Vagina (tissue), 2 donors: ENCODE measurements at places on chromosomes 13 and 19. TPM values are rescaled to one million over a fixed set of nuclear protein-coding genes. Genes with fewer than 3 reads are reported as not detected.

GRCh38 chr19:19110410-19111135 is 27.7 kb downstream of the TMEM161A start:
- no peak for DNase-seq

The CD33 gene
- total RNA-seq, result 5.6 TPM

The ZNF793 gene
- 3.7 TPM for total RNA-seq

DNA sequence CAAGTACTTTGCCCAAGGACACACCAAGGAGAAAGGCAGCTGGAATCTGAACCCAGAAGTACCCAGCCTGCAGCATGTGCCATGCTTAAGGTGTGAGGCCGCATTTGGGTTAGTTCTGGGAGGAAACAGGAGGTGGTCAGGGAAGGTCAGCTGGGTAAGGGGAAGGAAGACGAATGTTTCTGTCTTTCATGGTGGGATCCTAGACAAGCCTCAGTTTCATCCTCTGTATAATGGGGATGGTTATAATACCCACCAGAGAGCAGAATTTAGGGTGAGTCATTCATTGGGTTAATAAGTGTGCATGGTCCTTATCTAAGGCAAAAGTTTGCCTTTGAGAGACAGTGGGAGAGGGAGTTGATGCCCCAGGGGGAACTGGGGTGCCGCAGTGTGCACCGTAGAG is 3.6 kb downstream of the CCDC61 start:
- DNase-seq, result no peak

The CEACAM20 gene
- total RNA-seq, result not detected

GRCh38 chr13:22047082-22047784 is 376.4 kb downstream of the FGF9 start:
- no peak for DNase-seq

DNA sequence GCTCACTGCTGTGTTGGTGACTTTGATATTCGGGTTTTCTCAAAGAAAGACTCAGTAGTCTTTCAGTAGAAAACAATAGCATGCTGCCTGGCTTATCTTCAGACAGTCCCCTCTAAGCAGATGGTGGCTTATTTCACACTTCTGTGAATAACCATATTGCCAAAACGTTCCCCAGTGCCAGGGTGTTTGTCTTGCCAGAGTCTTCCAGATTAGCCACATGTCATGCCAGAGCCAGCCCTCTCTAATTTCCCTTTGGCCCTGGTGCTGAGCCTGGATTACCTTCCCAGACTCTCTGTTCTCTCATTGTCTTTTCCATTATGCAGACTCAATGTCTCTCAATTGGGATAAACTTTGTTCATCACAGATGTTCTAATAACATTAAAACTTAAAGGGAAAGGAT is 488.0 kb upstream of the ATXN8OS start:
- DNase-seq, result no peak

GRCh38 chr19:6340493-6341201 is 7.2 kb upstream of the ACER1 start:
- DNase-seq, result no peak

The HIPK4 gene
- 0.74 TPM for total RNA-seq

The CLEC4M gene
- not detected for total RNA-seq

DNA sequence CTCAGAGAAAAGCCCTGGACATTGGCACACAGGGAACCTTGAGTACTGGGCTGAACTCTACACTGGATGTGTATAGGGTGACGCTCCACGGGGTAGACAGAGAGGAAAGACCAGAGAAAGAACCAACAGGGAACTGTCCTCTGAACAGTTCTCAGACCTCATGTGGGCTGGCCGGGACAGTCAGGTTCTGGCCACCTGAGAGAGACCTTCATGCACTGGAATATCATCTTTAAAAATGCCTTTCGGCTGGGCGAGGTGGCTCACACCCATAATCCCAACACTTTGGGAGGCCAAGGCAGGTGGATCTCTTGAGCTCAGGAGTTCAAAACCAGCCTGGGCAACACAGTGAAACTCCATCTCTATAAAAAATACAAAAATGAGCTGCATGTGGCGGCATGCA is 143.8 kb upstream of the GJB6 start:
- no peak for DNase-seq

GRCh38 chr13:49185264-49185663 is 34.9 kb upstream of the MLNR start:
- no peak for DNase-seq

The RFPL4AL1 gene
- total RNA-seq, result not detected

DNA sequence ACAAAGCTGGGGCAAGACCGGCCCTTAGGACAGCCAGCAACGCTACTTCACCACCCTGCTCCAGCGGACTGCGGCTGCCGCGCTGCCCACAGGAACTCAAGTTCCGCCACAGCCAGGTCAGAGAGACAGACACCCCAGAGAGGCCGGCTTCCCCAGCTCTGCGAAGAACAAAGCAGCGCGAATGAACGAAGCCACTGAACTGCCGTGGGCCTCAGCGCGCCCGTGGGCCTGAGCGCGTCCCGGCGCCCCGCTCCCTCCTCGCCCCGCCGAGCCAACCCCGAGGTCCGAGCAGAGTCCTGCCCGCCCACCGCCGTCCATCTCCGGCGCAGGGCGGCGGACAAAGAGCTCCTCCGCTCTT is 158.4 kb downstream of the RNF17 start:
- no peak for DNase-seq

The FCGBP gene
- total RNA-seq, result 31.7 TPM

DNA sequence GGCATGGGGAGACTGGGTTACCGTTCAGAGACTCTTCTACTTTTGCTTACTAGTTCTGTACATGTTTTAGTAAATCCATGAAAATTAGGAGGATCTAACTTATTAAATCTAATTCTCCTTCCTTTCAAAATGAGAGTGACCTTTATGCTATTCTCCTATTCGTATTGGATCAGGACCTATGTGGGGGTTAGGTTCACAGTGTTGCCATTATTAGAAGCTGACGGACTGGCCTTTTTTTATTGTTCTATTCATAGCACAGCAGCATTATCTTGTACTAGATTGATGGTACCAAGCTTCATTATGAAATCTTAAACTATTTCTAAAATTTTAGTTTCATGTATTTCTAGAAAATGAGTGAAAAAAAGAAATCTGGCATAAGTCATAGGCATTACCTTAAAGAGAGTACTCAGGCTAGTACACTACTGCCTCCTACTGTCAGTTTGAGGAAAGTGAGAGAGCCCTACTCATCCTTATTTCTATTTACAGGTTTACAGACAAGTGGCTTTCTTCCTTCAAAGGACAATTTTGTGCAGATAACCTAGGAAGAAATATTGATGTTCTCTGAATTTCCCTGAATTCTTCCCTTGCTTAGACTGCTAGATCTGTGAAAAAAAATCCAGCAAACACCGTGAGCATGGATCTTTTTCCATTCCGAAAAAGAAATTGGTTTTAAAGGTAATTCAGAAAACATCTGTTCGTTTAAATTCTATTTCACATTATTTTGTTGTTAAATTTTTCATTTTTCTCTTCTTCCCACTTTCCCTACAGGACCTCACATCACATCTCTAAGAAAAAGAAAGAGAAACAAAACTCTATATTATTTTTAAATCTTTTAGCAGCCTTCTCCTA is 485.5 kb downstream of the DIAPH3 start:
- DNase-seq, result no peak

GRCh38 chr19:33157906-33158305 is 26.0 kb downstream of the WDR88 start:
- DNase-seq, result no peak

- no peak for DNase-seq
Observed at GRCh38 chr19:39410831-39411080, 1.7 kb upstream of the PLEKHG2 start.

- DNase-seq, result no peak
Observed at GRCh38 chr13:107809125-107809524, 406.2 kb downstream of the LIG4 start.

GRCh38 chr19:43616954-43617353 is 2.5 kb downstream of the ZNF428 start:
- DNase-seq, result no peak

The DAPK3 gene
- 62.4 TPM for total RNA-seq

- no peak for DNase-seq
Observed at GRCh38 chr19:4742723-4743646, 19.3 kb upstream of the DPP9 start.

- no peak for DNase-seq
Observed at GRCh38 chr19:50725218-50725910, 2.2 kb downstream of the CLEC11A start.

- no peak for DNase-seq
Observed at GRCh38 chr13:40666045-40666932, at the start of gene FOXO1. Gene FOXO1, minus strand, starts transcription at chr13:40666641. Its CDS starts 429 bp downstream, at chr13:40666212.

The LIN37 gene
- total RNA-seq, result 11.3 TPM

DNA sequence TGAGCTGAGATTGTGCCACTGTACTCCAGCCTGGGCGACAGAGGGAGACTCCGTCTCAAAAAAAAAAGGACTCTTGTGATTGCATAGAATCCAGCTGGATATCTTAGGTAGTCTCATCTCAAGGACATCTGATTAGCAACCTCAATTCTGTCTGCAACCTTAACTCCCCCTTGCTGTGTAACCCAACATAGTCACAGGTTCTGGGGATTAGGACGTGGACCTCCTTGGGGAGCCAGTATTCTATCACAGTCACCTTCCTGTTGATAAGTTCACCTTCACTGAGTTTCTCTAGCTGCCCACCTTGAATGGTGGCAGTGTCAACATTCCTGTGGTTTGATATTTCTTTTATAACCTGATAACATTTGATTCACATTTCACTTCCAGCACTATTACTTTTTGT is 27.2 kb downstream of the GPR18 start:
- no peak for DNase-seq

The C13orf46 gene
- total RNA-seq, result not detected

GRCh38 chr19:19628501-19629134 is 598 bp upstream of the LPAR2 start:
- DNase-seq, result no peak

The MAST1 gene
- 1.2 TPM for total RNA-seq

DNA sequence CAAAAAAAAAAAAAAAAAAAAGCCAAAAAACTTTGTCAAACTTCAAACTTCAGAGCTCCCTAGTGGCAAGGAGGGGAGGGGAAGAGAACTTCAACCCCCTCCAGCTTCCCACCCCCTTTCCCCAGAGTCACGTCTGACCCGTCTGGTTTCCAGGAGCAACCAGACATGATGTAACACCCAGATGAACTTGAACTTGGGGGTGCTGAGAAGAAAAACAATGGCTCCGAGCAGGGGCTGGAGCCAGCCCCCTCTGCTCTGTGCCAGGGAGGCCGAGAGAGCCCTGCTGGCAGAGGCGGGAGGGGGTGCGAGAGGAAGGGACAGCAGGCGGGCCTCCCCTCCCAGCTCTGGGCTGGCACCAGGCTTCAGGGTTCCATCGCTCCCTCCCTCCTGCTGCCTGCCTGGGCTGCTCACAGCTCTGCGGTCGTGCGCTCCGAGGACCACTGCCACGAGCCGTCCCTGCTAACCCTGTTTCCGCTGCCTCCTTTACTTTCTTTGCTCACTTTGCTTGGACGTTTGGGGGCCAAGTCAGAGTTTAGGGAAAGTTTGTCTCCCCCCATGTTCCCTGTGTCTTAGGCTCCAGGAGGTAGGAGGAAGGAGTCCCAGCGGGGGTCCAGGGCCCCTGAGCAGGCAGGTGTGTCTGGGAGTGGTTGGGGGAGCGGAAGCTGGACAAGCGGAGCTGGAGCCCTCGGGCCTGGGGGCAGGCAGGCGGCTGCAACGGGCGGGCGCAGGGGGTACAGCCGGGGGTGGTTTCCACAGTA is 11.1 kb downstream of the LYL1 start:
- DNase-seq, result no peak

DNA sequence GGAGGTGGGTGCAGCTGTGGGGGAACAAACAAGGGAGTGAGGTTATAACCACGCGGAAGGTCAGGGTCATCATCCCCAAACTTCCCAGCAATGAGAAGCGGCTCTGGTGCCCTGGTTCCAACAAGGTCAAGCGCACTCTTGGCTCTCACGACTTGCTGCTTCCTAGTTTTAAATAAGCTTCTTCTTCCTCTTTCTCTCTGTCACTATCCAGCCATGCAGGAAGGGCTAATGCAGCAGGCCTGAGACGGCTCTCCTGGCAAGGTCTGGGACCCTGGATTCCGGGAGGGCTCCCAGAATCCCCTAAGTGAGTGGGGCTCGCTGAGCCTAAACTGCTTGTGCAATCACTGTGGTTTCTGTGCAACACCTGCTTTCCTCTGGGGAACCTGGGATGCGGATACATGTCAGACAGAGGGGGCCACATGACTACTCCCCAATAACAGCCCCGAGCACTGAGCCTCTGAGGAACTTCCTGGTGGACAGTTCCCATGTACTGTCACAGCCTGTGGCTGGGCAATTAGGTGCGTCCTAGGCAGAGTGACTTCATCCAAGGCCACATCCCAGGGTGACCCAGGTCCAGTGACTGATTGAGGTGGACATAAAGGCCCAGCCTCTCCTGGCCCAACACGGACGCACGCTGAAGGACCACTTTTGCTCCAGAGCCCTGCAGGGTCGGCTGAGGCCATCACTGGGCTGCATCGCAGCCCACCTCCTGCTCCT is 24.2 kb downstream of the VRK3 start:
- no peak for DNase-seq

DNA sequence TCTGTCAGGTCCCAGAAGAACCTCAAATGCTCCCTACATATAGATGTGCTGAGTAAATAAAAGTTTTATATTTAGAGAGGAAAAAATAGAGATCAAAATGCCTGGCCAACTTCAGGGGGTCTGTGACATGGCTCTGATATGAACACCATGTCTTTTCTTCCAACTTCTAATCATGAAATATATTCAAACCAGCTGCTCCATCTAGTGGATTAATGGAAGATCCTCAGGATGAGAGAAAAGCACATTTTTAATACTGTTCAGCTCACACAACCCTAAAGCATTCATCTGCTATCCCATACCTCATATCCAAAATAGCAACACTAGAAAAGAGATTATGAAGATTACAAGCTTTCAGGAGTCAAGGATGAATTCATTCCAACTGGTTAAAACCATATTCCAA is 56.0 kb upstream of the DOCK9 start:
- DNase-seq, result no peak
